ENCODE measurements at places on chromosomes 7 and 10.
A peak's percentile ranks its signal among the peaks of the same experiment; 100 is the strongest.

GRCh38 chr10:132785723-132786475, at the start of gene NKX6-2:
NKX6-2 (minus strand) TSS chr10:132786147; CDS start chr10:132785948, 199 bp downstream.
- DNase-seq, result no peak

- DNase-seq, result peak; percentile 28
Measured at GRCh38 chr10:29102233-29102632, 186.6 kb upstream of the LYZL1 start.

- DNase-seq, result peak; percentile 80
Measured at GRCh38 chr7:42940985-42941847, 9.0 kb downstream of the MRPL32 start.

- no peak for DNase-seq
Measured at GRCh38 chr7:151891753-151892152, 14.8 kb upstream of the PRKAG2 start.

DNA sequence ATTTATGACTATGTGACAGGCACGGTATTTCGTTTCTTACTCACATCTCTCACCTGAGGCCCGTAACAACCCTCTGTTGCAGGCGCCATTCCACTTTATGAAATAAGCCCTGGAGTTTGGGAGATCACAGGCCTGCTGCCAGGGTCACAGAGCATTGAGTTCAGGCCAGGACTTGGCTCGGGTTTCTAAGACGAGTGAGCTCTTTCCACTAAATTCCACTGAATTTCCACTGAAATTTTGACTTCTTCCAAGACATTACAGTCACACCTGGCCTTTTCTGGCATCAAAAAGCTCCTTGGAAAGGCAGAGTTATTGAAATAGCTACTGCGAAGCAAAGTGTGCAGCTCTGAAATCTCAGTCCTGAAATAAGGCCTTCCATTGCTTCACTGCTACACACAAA, 282.8 kb upstream of the MGMT start:
- no peak for DNase-seq

- DNase-seq, result no peak
Measured at GRCh38 chr7:44569959-44570358, 3.7 kb downstream of the DDX56 start.

GRCh38 chr7:1922870-1923236, 252.8 kb downstream of the ELFN1 start:
- peak; percentile 32 for DNase-seq

- DNase-seq, result no peak
Measured at GRCh38 chr7:50693455-50694130, 89.1 kb downstream of the GRB10 start.

All from fibroblast of skin of right biceps (primary cell).